ENCODE measurements at places on chromosomes 12 and 14.
A peak's percentile ranks its signal among the peaks of the same experiment; 100 is the strongest.

DNA sequence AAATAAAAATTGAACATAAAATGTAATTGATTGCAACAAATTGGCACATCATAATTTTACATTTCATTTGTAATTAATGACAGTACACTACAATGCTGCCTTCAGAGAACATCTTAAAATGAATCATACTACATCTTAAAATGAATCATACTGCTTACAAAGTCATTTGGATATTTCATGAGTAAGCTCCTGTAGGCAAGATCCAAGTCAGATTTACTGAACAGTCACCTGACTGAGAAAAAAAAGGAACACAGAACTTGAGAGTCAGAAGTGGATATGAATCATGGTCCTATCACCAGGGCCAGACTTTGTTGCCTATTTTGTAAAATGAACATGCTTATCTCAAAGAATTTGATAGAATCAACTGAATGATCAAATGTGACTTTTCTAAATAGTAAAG is 32.7 kb upstream of the FBLN5 start:
- ATAC-seq = peak; percentile 97

- no peak for ATAC-seq
These were observed 197.6 kb downstream of the PHETA1 start for GRCh38 chr12:111171345-111171744.

DNA sequence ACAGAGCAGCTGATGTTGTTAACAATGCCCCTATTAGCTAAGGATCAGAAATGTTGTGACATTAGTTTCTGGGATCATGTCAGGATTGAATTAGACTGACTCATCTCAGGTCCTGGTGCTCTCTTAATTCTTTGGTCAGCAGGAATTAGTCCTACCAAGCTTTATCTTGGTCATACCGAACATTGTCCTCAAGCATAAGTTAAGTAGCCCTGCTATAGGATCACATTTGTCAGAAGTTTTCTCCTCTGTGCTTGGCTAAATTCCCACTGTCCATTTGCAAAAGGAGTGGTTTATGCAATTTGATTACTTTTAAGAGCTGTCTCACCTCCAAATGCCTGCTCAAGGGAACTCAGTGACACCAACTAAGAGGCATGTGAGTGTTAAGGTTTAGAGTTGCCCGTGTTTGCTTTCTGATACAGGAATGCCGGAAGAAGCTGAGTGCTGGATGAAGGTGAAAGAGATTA is 48.4 kb upstream of the IFNG-AS1 start:
- no peak for ATAC-seq

GRCh38 chr12:6090803-6091202 is 33.7 kb downstream of the VWF start:
- ATAC-seq = no peak

GRCh38 chr12:39354955-39355354 is 88.0 kb downstream of the KIF21A start:
- no peak for ATAC-seq

- ATAC-seq = no peak
These were observed 74.3 kb downstream of the ANO6 start for GRCh38 chr12:45290216-45290605.

DNA sequence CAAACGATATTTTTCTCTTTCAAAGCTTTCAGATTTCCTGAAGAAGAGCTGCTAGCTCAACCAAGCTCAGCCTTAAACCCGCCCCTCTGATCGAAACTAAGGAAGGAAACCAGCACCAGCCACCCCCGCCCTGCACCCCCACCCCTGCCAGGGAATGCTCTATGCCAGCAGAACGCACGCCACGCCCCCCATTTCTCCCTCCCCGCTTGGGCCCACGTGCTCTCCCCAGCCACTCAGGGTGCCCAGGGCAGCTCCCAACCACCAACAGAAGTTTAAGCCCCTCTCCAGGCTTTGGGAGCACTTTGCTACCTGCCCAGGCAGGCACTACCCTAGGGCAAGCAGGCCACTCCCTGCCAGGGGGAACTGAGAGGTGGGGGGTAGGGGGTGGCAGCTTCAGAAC is 18.8 kb upstream of the KRT78 start:
- no peak for ATAC-seq

DNA sequence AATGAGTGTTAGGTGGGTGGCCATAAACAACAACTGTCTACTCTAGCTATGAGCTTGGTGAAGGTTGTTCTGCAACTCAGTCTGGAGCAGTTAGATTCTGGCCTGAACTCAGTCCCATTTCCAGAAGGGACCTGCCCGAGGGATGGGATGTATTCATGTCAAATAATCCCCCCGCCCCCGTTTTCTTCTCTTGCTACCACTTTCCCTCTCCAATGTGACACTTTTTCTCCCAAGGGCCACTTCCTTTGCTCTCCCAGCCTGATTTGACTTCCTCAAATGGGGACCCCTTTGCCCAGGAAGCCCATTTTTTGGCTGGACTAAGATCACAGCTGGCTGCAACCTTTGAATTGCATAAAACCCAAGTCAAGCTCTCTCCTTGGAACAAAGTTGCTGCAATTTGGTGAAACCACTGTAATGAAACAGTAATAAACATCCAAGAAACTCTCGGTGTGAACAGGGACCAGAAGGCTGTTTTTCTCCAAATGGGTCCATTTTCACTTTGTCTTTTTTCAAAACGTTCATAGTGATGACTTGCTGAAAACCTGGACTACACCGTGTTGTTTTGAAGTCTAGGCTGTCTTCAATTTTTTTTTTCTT is 137.2 kb upstream of the GSC start:
- no peak for ATAC-seq

DNA sequence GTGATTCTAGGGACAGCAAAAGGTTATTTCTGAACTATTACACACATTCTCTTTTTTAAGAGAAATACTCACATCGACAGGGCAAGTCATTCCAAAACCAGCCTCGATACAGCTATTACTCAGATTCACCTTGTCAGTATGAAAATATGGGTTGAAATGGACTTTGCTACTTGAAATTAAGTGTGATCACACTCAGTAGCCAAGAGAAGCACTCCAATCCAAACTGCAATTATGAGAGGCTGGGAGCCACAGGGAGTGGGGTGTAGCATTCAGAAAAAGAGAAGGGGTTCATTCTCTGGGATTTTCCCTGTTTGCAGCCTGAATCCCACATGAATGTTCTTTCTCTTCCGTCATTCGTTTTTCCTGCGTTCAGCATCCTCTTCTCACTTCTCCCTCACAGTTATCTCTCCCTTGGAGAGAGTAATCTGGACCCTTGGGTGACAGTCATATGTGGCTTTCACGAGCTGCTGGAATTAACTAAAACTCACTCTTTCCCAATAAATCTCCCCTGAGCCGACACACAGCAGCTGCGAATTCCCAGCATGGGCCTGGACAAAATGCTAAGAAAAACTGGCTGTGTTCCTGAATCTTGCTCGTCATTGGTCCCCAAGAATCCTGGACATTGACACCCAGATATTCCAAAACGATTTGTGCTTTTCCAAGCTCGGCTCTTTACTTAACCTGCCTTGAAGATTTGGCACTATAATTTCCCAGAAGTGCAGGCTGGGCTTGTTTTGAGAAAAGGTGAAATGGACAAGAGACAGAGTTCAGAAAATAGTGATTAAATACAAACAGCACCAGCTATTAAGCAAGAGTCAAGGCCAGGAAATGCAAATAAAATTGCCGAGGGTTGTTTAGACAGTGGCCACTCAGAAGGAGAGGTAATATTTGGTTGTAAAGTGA is 199.5 kb upstream of the PLEKHG7 start:
- peak; percentile 76 for ATAC-seq

GRCh38 chr12:56995201-56995929 is 11.0 kb downstream of the ZBTB39 start:
- ATAC-seq = no peak

DNA sequence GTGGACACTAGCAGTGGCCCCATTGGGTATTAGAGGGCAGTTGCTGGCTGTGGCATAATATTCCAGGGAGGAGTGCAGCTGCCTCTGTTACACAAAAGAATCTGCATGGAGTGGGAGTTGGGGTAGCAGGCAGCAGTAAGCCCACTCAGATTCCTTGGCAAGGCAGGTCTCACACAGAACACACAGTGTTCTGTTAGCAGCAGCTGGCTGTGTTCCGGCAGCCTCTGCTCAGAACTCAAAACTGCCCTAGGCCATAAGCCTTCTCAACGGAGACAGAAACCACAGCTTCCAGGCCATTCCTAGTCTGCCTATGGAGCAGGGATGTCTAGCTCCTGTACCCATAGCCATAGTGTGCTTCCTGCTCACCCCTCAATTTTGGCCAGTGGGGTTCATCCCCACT is 1085.4 kb downstream of the SLC6A15 start:
- no peak for ATAC-seq

DNA sequence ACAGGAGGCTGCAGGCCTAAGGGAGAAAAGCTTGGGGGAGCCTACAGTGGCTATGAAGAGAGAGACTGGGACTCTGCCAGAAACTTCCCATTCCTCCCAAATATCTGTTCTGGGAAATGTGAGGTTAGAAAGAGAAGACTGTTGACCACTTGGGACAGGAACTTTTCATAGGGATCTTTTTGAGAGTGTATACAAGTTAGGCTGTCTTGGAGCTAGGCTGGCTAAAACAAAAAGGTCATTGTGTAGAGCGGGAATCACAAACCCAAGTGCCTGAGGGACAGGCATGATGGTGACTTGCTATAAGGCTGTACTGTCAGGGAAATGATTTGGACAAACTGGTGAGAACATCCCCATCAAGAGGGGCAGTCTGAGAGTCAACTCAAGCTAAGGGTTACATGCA is 175.1 kb downstream of the GRIP1 start:
- no peak for ATAC-seq

GRCh38 chr12:119980242-119980641 is 8.8 kb upstream of the BICDL1 start:
- peak; percentile 95 for ATAC-seq

GRCh38 chr14:92993302-92993701 is 70.4 kb downstream of the CHGA start:
- ATAC-seq = no peak

GRCh38 chr14:102057480-102058114 is 29.2 kb downstream of the HSP90AA1 start:
- no peak for ATAC-seq

- peak; percentile 83 for ATAC-seq
These were observed 94.7 kb downstream of the SLC2A13 start for GRCh38 chr12:40010899-40011774.

GRCh38 chr12:76197283-76197682 is 112.8 kb upstream of the NAP1L1 start:
- ATAC-seq = no peak

DNA sequence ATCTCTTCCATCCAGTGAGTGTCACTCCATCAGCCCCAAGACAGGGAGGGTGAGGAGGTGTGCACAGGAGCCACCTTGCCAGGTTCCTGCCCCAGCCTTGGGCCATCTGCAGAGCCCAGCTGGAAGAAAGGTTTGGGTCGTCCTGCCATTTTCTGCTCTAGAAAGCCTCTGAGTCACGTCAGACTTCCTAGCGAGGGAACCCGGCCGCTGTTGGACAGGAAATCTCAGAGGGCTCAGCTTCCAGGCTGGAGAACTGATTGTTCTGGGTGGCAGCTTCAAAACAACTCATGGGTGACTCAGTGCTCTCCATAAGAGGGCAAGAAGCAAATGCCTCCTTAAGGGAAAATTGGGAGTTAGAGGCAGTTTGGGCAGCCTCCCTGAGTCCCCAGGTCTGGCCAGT is 16.6 kb downstream of the HIP1R start:
- no peak for ATAC-seq

DNA sequence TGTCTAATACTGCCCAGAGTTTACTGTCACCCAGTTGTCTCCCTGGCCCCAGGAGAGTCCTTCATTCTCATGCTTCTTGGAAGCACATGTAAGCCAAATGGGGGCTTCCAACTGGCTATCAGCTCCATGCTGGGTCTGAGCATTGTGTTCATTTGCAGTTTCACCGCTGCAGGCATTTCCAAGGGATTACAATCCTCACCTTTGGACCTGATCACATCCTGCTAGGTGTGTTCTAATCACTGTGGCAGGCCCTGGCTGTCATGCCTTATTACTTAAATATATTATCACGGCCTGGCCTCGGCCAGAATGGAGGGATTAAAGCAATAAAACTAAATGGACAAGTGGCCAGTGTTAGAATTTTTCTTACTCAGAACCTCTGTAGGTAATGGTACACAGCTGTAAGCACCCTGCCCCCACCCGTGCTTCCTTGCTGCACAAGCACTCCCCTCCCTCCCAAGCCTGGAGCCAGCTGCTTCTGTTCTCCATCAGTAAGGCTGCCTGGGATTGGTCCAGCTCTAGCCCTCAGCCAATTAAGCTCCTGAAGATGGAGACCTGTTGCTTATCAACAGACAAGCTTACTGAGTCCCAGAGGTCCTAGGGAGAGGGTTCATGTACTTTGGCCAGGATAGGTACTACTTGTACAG is 175.9 kb upstream of the RBM19 start:
- no peak for ATAC-seq

DNA sequence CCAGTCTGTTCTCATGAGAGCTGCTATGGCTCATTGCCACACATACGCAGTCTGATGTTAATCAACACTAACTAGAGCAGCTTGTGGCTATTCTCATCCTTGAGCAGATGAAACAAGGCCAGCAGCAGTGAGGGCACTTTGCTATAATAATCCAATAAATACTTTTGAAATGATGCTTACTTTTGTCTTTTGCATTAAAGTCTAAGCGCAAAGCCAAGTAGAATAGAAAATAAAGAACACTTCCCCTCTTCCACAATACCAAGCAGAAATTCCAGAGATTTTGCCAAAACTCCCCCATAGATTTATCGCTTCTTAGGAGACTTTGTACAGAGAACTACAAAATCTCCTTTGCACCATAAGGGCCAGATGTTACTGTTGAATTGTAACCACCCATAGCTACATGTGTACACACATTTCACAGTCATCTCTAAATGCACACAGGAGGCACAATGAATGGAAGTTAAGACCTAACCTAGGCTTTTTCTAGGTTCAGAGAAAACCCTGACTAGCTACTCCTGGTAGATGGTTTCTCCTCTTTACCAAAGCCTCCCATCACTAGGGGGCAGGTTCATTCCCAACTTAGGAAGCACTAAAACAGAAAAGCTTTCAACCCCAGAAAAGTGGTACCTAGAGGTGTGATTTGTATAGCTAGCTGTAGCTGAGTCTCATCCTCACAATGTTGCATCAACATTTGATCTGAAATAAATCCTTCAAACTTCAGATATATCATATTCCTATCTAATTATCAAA is 119.3 kb downstream of the HMGA2 start:
- no peak for ATAC-seq

- ATAC-seq = no peak
These were observed 4.6 kb downstream of the RAPGEF3 start for GRCh38 chr12:47754126-47754525.
